ENCODE measurements at places on chromosomes 6 and 20.

GRCh38 chr6:163083141-163083540, 331.4 kb upstream of the QKI start:
- DNase-seq, result no peak

- no peak for DNase-seq
These were observed 23.9 kb downstream of the CD83 start for GRCh38 chr6:14141351-14142062.

DNA sequence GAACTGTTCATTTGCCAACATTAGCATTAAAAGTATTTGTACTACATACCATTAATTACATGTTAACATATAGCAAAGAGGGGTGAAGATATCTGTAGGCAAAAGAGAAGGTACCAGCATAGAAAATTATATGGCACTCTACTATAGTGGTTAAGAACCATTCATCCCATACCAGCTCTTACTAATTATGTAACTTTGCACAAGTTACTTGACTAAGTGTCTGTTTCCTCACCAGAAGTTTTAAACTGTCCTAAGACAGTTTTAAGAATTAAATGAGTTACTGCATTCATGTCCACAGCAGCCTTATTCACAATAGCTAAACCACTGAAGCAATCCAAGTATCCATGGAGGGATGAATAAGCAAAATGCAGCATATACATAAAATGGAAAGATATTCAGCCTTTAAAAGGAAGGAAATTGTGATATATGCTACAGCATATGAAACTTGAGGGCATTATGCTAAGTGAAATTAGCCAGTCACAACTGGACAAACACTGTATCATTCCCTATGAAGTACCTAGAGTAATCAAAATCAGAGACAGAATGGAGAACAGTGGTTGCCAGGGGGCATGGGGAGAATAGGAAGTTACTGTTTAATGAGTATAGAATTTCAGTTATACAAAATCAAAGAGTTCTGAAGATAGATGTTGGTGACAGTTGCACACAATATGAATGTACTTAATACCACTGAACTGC, 98.9 kb downstream of the RNGTT start:
- DNase-seq, result no peak

DNA sequence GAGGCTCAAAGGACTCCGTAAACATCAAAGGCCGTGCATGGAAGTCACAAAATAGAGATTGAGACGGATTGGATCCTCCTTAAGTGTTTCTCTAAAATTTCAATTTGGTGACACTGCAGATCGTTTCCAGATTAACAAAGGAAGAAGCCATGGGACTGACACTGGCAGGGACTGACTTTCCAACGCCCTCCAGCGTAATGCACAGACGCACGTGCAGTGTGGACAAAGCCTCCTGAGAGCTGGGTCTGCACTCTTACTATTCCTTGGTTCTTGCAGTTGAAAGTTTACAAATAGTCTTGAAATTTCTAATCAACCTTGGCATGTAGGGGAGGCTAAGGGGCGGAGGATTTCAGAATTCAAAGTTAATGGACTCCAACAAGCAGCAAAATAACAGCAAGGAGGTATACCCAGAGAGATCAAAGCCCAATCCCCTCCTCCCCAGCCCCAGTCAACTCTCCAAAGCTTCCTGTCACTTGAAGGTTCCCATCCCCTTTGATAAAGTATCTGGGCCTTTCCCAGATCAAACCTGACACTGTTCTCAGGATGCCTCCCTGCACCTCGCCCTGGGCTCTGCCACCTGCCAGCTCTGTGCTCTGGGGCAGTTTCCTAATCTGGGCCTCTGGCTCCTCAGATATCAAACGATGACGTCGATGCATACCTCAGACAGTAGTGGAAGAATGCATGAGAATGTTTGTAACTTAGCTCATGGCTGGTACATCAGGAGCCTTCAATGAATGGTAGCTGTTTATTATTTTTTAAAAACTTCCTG, 106.5 kb upstream of the TRAF3IP2 start:
- no peak for DNase-seq

DNA sequence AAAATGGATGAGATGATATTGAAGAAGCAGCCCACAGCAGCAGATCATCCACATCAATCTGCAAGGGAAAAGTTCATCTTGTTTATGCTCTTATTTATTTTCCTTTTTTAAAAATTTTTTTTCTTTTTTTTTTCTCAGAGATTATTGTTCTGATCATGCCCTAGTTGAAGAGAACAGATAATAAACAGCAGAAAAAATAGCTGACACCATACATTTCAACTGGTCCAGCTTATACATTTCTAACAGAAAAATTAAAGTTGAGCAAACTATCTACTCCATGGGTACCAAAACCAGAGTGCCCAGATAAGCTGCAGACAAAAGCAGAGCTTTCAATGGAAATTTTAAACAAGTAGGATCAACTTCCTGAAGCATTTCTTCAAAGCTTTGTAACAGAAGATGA, 9.3 kb downstream of the KIAA0319 start:
- no peak for DNase-seq

GRCh38 chr6:71419217-71420094, 130.8 kb downstream of the OGFRL1 start:
- no peak for DNase-seq

- no peak for DNase-seq
These were observed 242.5 kb upstream of the JAG1 start for GRCh38 chr20:10916312-10916711.

GRCh38 chr6:130515306-130515705, 149.5 kb downstream of the TMEM200A start:
- no peak for DNase-seq

DNA sequence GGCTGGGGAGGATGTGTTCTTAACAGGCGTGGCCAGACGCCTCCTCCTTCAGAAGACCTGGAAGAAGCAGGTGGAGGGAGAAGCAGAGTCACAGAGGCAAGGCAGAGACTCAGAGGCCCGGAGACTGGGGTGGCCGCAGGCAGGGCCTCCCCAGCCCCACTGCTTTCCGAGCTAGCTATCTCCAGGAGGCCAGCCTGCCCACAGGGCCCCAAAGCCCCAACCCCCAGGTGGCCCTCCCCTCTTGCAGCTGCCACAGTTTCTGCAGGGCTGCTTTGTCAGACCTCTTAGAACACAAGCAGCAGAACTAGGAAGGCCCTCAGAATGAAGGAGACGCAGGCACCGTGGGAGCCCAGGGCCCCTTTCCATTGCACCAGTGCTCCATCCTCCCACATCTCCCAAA, 69.0 kb upstream of the MLN start:
- no peak for DNase-seq

GRCh38 chr6:163671355-163671754, 256.8 kb downstream of the QKI start:
- no peak for DNase-seq

DNA sequence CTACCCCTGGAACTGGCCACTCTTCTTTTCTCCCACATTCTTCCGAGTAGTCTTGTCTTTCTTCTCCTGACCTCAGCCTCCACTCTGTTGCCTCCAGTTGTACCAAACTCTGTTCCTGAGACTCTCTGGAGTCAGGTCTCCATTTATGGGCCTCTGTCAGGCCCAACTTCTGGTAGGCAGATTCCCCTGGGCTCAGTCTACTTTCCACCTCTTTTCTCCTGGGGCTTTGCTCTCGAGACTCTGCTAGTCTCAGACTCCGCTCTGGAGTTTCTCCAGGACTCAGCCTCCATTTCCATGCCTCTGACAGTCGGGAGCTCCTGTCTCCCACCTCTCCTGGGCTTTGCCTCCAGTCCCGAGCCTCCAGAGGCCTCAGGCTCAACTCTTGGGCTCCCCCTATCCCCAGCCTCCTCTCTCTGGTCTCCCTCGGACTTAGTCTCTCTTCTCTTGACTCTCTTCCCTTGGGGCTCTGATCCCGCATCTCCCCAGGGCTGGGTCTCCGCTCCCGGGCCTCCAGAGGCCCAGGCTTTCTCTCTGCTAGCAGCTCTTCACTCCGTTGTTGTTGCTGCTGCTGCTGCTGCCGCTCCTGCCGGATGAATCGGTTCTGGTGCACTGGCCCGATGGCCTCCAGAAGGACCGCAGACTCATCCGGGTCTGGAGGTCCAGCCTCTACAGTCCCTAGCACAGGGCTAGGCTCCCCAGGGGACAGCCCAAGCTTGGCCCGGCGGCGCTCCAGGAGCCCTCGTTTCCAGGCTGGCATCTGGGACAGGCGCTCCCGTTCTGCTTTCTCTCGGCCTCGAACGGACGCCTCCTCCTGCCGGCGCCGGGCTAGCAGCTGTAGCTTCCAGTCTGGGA, 1.1 kb downstream of the PPP1R18 start:
- peak; percentile 33 for DNase-seq

DNA sequence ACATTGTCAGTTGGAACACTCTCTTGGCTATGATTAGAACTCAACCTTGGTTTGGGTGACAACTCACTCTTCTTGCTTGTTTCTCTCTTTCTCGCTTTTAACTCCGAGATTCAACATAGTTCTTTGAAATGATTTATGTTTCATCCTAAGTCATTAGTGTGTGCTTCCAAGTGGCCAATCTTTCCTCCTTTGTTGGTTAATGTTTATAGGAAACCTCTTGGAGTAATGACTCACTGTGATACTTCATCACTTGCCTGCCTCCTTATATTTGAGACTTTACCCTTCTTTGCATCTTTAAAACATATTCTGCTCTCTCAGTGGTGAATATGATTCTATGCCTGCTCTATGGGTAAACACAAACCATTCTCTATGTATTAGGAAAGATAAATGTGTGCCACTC, 279.7 kb upstream of the FLRT3 start:
- DNase-seq, result no peak

Data from hematopoietic multipotent progenitor cell treated with erythropoietin and hydrocortisone succinate and interleukin-3 and kit ligand, for 8 days (in vitro differentiated cells).